CD4-positive, alpha-beta T cell (primary cell): ENCODE measurements at places on chromosomes 3 and 15. TPM values are rescaled to one million over a fixed set of nuclear protein-coding genes. Genes with fewer than 3 reads are reported as not detected.

The ZNF860 gene
- total RNA-seq, result not detected

The PRC1 gene
- total RNA-seq, result 24.4 TPM

The RPLP1 gene
- total RNA-seq, result 2,527 TPM

The SLC25A26 gene
- total RNA-seq, result 30.2 TPM

DNA sequence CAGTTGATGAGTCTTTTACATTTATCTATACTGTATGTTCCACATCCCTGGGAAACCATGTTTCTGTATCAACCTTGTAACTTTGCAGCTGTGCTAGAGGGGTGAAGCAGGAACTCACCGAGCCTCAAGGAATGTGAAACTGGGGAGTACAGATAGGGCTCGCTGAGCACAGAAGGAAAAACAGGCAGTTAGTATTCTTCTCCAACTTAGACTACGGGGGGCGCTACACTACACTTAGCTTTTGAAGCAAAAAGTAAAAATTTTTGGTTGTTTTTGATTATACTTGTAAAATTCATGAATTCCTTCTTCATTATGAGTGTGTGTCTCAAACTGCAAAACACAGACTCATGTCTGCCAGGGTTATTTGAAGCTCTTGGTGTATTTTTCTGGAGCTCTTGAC is 132.7 kb upstream of the RGMA start:
- no peak overlapping the region for H3K27ac ChIP-seq
- DNase-seq, result no peak
- no peaks in the 10 kb centered on the region for H3K4me1 ChIP-seq
- H3K27me3 ChIP-seq, result no peaks in the 10 kb centered on the region

DNA sequence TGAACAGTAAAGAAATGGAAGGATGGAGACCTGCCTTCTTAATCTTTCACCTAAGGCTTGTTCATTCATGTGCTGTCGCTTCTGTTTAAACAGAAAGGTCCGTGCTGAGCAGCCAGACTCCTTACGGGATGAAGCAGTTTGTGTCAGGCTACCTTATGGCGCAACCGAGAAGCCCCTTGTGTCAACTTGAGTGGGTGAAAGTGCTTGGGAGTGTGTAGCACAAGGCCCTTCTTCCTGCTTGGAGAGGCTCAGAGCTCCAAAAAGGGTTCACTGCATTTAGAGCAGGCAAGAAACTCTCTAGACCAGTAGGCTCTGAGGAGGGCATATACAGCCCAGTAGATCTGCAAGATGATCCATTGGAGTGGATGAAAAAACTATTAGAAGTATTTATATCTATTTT is 16.0 kb downstream of the CAPN3 start:
- H3K27ac ChIP-seq, result no peak overlapping the region
- no peaks in the 10 kb centered on the region for H3K27me3 ChIP-seq

DNA sequence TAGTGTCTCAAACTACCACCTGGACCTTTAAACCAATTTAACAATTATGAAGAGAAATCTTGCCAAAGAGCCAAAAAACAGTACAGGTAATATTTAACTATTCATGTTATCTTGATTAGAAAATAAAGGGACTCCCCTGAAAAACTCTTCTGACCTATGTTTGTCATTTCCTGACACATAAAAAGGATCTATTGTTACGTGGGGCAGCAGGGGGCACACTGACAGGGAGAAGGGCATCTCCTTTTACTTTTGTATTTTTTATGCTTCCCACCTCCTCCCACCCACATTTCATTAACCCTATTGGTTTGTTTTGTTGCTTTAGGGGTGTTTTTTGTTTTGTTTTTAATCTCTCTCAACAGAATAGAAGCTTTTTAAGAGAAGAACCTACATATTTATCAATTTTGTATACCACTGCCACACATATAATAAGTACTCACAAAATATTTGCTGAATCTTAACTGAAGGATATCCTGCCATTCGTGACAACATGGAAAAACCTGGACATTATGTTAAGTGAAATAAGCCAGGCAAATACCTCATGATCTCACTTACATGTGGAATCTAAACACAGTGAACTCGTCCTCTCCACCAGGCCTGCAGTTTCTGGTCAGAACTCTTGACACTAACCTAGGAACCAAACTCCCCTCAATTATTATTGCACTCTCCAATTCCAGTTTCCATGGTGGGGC is 17.7 kb downstream of the STAG1 start:
- H3K36me3 ChIP-seq, result peaks cover 9% of the 10 kb centered on the region
- no peaks in the 10 kb centered on the region for H3K27me3 ChIP-seq
- no peak for DNase-seq
- no peak overlapping the region for H3K27ac ChIP-seq

DNA sequence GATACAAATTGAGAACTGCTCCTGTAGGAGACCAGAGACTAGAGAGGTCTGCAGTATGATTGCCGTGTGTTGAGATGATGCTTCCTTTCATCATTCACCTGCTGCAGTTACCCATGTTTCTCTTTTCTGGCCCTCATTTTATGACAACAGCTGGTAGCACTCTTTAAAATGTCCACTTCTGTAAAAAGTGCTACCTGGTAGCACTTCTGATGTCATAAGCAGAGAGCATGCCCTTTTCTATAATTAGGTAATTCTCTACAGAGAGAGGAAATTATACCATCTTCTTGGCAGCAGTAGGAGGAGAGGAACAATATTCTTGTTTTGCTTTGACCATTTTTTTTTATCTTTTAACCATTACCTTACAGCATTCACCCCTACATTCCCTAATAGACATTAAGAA is 123.8 kb downstream of the PPM1L start:
- no peak overlapping the region for H3K4me3 ChIP-seq
- DNase-seq, result no peak
- no peak overlapping the region for H3K27ac ChIP-seq
- H3K27me3 ChIP-seq, result no peaks in the 10 kb centered on the region
- no peaks in the 10 kb centered on the region for H3K36me3 ChIP-seq

GRCh38 chr3:190265796-190266195 is 56.5 kb downstream of the CLDN1 start:
- no peaks in the 10 kb centered on the region for H3K4me1 ChIP-seq
- no peak overlapping the region for H3K27ac ChIP-seq

DNA sequence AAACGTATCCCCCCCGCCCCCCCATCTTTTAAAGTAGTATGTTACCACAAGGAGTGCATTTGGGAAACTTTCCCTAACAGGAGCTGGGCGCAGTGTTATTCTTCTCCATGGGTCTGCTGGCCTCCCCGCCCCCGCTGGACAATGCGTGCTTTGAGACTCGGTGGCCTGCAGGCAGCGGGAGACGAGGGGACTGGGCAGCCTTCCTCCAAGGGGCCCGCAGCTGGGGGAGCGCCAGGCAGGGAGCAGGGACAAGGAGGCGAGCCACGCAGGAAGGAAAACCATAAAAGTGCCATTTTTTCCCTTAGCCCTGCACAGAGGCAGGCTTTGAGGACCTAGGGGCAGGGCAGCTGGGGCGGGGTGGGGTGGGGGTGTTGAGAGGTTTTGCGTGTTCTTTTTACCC is 14.1 kb downstream of the SOX2 start:
- no peak for DNase-seq
- H3K27ac ChIP-seq, result no peak overlapping the region
- no peak overlapping the region for H3K4me3 ChIP-seq

GRCh38 chr3:124217542-124217941 is 225.6 kb upstream of the ROPN1 start:
- no peaks in the 10 kb centered on the region for H3K36me3 ChIP-seq
- H3K27ac ChIP-seq, result no peak overlapping the region
- H3K4me1 ChIP-seq, result no peaks in the 10 kb centered on the region
- no peak for DNase-seq
- H3K4me3 ChIP-seq, result no peak overlapping the region

GRCh38 chr3:44050867-44051266 is 190.8 kb upstream of the TOPAZ1 start:
- H3K27ac ChIP-seq, result no peak overlapping the region
- no peaks in the 10 kb centered on the region for H3K4me1 ChIP-seq
- no peak overlapping the region for H3K4me3 ChIP-seq
- no peak for DNase-seq
- no peaks in the 10 kb centered on the region for H3K27me3 ChIP-seq
